ENCODE measurements at places on chromosomes 5 and 9.

DNA sequence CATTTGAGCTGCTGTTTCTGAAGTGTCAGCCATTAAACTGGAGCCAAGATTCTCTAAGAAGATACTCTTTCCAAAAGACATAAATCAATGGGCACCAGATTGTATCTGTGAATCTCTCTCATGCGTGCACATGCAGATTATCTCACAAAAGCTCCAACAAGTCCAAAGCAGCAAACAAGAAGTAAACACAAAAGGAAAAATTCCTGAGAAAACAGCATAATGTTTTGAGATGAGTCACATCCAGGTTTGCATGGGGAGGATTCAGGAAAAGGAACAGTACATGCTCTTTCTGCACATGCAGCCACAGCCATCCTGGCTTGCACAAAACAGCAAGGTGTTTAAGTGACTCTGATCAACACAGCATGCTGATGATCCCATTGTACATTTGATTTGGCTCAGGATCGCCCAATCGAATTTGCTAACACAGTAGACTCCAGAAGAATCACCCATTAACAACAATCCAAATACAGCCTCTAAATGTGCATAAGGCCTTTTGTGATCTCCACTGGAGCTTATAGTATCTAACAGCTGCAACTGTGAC is 143.1 kb downstream of the ELAVL2 start:
- H3K4me3 ChIP-seq: no peak overlapping the region
- H3K27ac ChIP-seq: peak overlapping the region; percentile 41
- H3K36me3 ChIP-seq: no peaks in the 10 kb centered on the region
- no peak for DNase-seq

DNA sequence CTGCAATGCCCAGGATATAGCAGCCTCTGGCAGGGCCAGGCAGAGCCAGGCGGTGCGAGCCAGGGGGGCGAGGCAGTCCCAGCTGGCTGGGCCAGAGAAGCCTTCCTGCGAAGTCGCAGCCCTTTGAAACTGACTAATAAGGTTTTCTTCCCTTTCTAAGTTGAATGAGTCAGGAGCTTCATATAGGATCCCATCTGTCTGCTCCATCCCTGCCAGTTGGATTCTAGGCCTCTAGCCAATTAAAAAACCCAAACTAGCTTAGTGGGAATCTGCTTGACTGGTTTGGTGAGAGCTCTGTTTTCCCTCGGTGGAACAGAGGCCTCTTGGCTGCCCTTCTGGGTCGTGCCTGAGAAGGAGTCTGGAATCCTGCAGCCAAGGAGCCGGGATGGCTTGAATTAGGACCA is 70.1 kb upstream of the RAPGEF1 start:
- no peak overlapping the region for H3K4me3 ChIP-seq
- DNase-seq: no peak
- no peaks in the 10 kb centered on the region for H3K4me1 ChIP-seq
- no peaks in the 10 kb centered on the region for H3K36me3 ChIP-seq

- H3K27me3 ChIP-seq: peaks cover 34% of the 10 kb centered on the region
- no peaks in the 10 kb centered on the region for H3K36me3 ChIP-seq
- H3K4me1 ChIP-seq: no peaks in the 10 kb centered on the region
- no peak for DNase-seq
- H3K4me3 ChIP-seq: no peak overlapping the region
Observed at GRCh38 chr5:55104946-55105701, 2.7 kb downstream of the GZMA start.

DNA sequence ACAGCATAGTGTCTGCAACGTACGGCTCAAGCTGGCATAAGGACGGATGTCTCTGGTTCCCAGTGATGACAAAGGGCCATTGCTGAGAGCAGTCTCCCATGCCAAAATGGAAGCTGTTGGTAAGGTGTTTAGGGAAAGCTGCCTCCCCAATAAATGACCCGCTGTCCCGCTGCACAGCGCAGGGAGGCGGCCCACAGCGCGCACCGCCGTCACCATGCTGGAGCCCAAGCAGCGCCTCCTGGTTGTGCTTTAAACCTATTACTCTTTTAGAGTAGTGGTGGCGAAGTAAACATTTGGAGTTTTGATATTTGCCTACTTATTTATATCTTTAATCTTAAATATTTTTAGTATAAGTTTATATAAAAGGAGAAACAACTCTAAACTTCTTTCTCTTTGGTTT is 70.4 kb upstream of the C5orf63 start:
- DNase-seq: no peak
- H3K27ac ChIP-seq: no peak overlapping the region
- no peak overlapping the region for H3K4me3 ChIP-seq
- H3K4me1 ChIP-seq: no peaks in the 10 kb centered on the region

DNA sequence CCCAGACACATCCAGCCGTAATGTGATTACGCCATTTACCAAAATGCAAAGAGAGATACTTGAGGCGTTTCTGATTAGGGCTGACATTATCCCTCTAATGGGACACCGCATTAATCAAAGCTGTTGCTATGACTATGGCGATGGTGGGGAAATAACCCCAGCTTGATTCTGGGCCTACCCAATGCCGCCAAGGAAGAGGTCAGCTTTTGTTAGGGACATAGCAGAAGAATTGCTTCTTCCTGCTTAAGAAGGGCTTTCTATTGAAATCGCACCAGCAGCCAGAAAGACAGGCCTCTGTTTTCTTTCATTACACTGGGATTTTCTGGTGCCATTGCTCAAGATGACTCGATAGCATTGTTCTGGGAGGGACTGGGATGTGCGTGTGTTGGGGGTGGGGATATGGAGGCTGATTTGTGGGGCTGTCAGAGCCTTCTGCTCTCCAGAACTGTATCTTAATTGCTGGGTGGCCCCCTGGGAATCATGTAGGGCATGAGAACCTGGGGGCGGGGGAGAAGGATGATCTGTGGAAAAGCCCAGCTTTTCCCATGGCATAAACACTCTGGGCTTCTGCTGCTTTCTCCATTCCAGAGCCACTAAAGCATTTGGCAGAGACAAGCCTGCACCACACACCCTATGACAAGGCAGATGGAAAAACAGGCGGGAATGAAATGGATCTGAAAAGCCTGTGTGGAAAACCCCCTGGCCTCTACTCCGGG is 106.5 kb upstream of the RAD23B start:
- H3K4me1 ChIP-seq: peaks cover 36% of the 10 kb centered on the region
- peak overlapping the region; percentile 78 for H3K27ac ChIP-seq
- no peak overlapping the region for H3K4me3 ChIP-seq
- H3K36me3 ChIP-seq: no peaks in the 10 kb centered on the region
- H3K27me3 ChIP-seq: no peaks in the 10 kb centered on the region
- DNase-seq: no peak

DNA sequence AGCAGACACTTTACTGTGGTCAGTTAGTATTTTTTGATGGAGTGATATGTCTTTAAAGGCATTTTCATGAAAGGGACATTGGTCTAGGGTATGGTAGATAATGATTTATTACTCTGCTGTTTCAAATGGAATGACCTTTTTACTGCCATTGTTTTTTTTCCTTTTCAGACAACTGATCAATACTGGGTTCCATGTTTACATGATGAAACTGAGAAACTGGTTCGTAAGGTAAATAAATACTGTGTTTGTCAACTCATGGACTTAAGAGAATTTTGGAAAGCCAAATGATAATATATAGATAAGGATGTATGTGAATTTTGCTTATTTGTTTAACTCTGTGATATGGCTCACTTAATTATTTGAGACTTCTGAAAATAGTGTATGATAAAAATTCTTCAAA is 35.5 kb downstream of the VPS13A start:
- H3K4me3 ChIP-seq: no peak overlapping the region
- no peaks in the 10 kb centered on the region for H3K27me3 ChIP-seq
- peaks cover 46% of the 10 kb centered on the region for H3K36me3 ChIP-seq
- H3K4me1 ChIP-seq: no peaks in the 10 kb centered on the region
- no peak for DNase-seq

DNA sequence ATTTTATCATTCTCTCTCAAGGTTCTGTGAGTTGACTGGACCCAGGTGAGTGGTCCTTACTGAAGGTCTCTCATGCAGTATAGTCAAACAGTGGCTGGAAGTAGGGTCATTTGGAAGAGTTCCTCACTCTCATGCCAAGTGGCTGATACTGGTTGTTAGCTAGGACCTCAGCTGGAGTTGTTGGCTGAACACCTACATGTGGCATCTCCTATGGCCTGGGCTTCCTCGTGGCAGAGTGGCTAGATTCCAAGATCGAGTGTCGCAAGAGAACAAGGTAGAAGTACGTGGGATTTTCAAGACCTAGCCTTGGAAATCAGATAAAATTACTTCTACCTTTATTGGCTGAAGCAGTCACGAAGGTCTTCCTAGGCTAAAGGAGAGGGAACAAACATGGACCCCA is 7.6 kb downstream of the SLC31A2 start:
- H3K36me3 ChIP-seq: peaks cover 44% of the 10 kb centered on the region
- H3K4me3 ChIP-seq: no peak overlapping the region
- no peak for DNase-seq
- H3K4me1 ChIP-seq: peaks cover 37% of the 10 kb centered on the region

- no peak overlapping the region for H3K4me3 ChIP-seq
- no peaks in the 10 kb centered on the region for H3K36me3 ChIP-seq
- no peaks in the 10 kb centered on the region for H3K27me3 ChIP-seq
- peak overlapping the region; percentile 90 for H3K27ac ChIP-seq
- DNase-seq: no peak
Observed at GRCh38 chr5:132774406-132774805, 2.6 kb downstream of the SEPTIN8 start.

DNA sequence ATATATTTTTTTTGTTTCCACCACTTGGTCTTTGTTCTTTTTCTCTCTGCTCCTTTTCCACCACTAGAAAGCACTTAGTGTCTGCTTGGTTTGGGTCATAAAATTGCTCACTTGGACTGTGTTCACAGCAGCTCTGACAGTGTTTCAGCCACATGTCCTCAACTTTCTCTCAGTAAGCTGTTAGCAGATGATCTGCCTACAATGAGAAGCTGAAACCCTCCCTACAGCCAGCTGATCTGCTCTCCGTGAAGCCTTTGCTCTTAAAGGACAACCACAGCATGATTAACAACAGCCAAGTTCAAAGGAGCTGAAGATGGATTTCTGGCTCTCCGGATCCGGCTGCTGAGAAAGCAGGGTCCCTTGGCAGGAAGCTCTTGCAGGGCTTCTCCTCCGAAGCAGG is 31.6 kb downstream of the PRLR start:
- H3K4me3 ChIP-seq: no peak overlapping the region
- H3K4me1 ChIP-seq: peaks cover 16% of the 10 kb centered on the region
- no peaks in the 10 kb centered on the region for H3K36me3 ChIP-seq
- no peak for DNase-seq
- H3K27ac ChIP-seq: no peak overlapping the region

All from left ventricle myocardium inferior (tissue), 1 donor.